ENCODE measurements at places on chromosomes 11 and 22.

- no peak for DNase-seq
Measured at GRCh38 chr22:30490399-30490798, 15.1 kb downstream of the SEC14L4 start.

DNA sequence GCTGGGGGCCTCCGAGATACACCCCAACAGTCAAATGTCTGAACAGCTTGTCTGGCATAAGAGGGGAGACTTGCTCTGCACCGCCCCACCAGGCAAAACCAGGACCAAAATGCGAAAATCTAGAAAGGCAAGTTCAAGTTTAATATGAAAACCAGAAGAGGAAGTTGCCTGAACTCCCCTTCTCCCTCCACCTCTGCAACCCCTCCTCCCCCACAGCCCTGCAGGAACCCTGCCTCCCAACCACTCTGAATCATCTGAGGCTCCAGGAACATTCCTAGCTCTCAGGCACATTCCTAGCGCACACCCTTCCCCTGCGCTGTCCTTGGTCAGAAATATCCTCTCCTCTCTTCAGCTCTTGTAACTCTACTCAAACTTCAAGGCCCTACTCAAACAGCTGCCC, 36.7 kb downstream of the ISX start:
- DNase-seq: no peak

GRCh38 chr22:33781411-33781810, 138.9 kb downstream of the LARGE1 start:
- DNase-seq: no peak

GRCh38 chr22:36865346-36865745, 4.5 kb downstream of the NCF4 start:
- DNase-seq: no peak

DNA sequence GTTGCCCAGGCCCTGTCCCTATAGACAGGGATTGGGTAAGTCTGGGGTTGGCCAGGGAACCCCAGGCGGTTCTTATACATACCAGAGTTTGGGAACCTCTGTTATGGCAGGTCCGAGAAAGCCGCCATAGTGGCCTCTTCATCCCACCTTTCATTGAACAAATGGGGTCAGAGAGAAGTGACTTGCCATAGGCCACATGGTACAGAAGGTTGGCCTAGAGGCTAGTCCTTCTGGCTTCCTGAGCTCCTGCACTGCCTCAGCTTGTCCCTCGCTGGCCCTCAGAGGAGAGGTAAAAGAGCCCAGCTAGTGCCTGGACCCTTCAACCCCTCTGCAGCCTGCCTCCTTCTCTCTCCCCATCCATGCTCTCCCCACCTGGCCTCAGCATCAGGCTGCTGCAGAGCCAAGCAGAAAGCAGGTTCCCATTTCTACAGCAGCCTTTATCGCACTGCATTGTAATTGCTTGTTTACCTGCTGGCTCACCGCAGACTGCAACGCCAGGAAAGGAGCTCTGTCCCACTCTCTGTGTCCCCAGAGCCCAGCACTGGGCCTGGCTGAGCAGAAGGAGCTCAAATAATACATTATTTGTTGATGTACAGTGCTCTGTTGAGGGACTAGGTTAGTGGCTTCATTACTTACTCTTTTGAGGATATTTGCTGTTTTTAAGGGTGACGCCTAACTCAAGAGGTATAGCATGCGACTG, 103.6 kb downstream of the TRIM29 start:
- no peak for DNase-seq

- DNase-seq: no peak
Measured at GRCh38 chr11:12871788-12872321, 137.3 kb upstream of the RASSF10 start.

- no peak for DNase-seq
Measured at GRCh38 chr11:94741022-94741679, 27.0 kb upstream of the AMOTL1 start.

GRCh38 chr11:107830915-107831540, 27.6 kb downstream of the SLC35F2 start:
- no peak for DNase-seq

GRCh38 chr11:77206264-77207018, 78.4 kb downstream of the MYO7A start:
- no peak for DNase-seq

- no peak for DNase-seq
Measured at GRCh38 chr11:81907996-81908395, 825.7 kb downstream of the FAM181B start.

- DNase-seq: no peak
Measured at GRCh38 chr22:23684561-23685031, 6.2 kb upstream of the RGL4 start.

DNA sequence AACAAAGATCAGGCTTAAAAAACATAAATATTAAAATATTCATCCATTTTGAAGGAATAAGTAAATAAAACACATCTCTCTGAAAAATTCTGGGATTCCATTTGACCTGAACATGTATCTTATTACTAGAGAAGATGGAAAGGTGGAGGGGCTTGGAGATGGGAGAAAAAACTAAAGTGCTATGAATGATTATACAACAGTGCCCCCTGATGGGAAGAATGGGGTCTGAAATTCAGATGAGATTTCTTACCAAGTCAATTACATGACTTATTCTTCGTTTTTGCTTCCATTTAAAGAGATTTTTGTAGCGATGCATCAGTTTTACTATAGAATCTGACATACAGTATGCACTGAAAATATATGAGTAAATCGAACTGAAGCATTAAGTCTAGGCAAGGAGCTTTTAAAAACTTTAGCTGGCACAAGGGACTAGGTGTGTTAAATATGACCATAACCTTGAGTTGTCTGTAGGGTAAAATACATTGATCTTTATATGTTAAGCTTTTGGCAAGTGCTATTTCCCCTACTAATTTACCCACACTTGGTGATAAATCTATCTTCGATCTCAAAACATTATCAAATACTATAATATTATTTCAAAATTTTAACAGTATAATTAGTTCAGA, 718.8 kb downstream of the CNTN5 start:
- DNase-seq: no peak

DNA sequence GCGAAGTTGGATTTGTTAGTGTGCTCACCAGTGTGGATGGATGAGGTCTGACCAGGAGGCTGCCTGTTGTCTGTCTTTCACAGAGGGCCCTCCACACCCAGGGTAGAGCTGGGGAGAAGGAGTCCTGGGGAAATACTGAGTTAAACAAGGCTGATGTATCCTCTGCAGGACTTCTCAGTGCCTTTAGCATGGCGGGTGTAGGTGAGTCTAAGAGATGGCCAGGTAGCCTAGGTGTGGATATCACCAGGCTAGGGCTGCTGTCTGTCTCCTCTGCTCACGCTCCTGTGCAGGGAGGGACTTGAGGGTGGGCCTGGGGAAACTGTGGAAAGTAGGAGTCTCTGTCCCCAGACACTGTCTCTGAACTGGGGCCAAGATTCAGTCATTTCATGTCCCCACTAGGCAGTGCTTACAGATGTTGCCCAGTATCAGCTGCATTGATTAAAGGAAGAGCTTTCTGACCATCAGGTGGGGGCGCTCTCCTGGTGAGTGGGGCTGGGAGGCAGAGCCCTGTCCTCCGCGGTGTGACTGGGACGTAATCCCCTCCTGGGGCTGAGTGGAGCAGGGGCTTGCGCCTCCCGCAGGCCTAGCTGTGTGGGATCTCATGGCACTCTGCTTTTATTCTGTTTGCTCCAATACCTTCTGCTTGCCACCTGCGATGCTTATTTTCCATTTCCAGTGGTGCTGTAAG, 35.5 kb upstream of the CCDC188 start:
- DNase-seq: no peak

GRCh38 chr11:103737747-103738146, 298.7 kb upstream of the DDI1 start:
- DNase-seq: no peak

- no peak for DNase-seq
Measured at GRCh38 chr11:415640-416041, 842 bp upstream of the SIGIRR start.

DNA sequence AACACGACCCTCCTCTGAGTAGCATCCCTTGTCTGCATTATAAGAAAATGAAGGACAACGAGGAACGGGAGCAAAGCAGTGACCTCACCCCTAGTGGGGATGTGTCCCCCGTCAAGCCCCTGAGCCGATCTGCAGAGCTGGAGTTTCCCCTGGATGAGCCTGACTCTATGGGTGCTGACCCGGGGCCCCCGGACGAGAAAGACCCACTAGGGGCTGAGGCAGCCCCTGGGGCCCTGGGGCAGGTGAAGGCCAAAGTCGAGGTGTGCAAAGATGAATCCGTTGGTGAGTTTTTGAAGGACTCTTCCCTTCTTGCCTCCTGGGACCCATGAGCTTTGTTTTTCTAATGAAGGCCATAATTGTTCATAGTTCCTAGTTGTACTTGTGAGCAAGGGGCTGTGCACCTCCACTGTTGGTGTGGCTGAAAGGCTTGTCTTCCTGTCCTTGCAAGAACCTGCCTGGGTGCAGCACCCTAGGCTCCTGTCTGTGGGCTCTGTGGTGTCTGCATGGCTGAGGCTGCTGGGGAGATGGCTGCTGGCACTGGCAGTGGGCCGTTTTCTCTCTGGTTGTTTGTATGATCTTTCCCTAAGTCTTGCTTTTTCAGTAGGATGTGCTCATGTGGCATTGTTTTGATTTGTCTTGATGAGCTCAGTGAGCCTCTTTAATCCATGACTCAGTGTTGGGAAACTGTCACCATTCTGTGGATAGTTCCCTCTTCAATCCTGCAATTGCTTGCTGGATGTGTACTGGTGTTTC, 10.1 kb downstream of the DGCR8 start:
- no peak for DNase-seq

GRCh38 chr11:43931717-43932039, 10.8 kb upstream of the C11orf96 start:
- no peak for DNase-seq

DNA sequence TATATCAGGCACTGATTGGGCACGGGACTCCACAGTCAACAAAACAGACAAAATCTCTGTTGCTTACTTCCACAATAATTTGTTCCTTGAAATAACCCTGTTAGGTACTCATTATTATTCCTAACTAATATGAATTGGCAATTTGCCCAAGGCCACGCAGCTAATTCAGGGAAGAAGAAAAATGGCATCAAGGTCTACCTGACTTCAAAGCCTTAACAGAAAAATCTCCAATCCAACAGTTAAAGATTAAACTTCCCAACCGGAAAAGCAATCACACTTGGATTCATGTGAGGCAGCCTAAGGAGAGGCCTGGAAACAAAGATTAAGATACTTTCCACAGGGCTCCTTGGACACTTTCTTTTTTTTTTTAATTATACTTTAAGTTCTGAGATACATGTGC, 68.9 kb downstream of the PRCP start:
- DNase-seq: no peak

DNA sequence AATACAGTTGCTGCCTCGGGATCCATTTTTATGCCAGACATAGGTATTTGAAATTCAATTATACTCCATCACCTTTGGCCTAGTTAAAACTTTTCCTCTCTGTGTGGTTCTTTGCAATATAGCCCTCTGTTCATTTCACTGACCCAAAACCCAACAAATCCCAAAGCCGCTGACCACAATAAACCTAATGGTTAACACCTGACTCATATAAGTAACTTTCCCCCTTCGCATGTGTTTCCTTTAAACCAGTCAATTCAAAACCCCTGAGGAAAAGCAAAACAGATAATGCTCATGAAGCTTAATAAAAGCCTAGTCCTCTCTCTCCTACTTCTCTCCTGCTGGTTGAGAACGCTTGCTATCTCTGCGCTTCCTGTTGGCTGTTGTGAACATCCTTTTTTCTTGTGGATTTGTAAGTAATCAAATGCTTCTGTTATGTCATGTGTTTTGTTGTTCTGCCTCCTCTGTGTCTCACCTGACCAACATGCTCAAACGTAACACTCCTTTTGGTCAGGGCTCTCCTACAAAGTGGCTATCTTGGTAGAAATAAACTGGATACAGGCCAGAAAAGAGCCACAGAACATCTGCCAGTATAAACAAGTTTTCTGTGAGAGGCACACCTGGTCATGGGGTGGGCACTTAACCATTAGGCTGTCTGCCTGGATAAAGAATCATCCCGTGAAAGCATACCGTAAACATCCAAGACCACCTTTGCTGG, 652.6 kb downstream of the METTL15 start:
- DNase-seq: no peak

DNA sequence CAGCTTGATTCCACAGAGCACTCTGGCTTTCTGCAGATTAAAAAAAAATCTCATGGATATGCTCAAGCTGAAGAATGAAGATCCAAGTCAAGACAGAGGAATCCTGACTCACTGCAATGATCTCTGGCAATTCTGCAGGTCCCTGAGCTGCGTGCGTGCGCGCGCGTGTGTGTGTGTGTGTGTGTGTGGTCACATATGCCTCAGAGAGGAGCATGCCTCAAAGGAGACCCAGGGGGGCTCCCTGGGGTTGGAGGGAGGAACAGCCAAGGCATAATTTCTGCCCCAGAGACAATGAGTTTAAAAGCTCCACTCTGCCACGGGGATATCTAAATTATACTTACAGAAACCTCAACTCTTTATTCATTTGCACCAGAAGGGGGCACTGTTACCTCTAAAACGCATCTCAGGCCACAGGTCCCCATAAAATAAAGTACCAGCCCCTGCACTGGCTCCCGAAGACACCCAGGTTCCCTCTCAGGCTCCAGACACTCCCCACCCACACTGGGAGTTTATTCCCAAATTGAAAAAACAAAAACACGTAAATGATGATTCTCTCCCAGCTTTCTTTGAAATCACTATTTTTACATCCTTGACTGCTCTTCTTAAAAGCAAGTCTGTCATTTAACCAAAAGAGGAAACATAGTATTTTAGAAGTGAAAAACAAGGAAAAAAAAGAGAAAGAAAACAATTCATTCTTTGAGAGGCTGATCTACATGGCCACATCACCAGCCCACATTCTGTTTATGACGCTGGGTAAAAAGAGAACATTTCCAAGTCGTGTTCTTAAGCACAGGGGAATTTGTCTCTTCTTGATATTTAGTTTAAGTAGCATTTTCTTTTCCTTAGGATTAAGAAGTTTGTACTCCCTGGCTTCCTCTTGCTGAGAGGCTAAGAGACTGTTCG, 401.0 kb downstream of the LARGE1 start:
- no peak for DNase-seq

DNA sequence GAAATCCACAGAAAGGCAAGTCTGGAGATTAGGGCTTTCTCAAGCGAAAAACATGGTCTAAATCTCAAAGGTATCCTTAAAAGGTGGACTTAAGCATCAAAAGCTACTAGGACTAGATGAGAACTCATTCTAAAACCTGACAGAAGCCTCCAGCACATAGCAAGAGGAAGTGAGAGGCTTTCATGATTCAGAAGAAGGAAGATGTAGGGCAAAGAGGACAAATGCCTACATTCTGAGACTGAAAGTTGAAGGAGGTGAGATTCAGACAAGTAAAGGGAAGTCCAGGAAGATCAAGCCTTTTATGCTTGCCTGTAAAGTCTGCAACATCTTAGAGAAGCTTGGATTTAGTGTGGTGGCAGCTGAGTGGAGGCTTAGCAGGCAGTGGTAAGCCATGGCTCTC, 98.9 kb downstream of the PGR start:
- DNase-seq: no peak
